Activated T-cell treated with anti-CD3 and anti-CD28 coated beads for 1 hour (primary cell): ENCODE measurements at places on chromosomes 5 and 9.

DNA sequence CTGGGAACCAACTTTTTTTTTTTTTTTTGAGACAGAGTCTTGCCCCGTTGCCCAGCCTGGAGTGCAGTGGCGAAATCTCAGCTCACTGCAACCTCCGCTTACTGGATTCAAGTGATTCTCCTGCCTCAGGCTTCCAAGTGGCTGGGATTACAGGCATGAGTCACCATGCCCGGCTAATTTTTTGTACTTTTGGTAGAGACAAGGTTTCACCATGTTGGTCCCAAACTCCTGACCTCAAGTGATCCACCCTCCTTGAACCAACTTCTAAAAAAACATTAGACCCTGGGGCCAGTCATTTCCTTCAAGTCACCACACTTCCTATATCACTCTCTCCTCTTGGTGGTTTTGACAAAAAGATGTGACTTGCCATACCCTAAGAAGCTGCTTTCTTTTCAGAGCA lies 10.9 kb upstream of the SHROOM1 start:
- DNase-seq = no peak

DNA sequence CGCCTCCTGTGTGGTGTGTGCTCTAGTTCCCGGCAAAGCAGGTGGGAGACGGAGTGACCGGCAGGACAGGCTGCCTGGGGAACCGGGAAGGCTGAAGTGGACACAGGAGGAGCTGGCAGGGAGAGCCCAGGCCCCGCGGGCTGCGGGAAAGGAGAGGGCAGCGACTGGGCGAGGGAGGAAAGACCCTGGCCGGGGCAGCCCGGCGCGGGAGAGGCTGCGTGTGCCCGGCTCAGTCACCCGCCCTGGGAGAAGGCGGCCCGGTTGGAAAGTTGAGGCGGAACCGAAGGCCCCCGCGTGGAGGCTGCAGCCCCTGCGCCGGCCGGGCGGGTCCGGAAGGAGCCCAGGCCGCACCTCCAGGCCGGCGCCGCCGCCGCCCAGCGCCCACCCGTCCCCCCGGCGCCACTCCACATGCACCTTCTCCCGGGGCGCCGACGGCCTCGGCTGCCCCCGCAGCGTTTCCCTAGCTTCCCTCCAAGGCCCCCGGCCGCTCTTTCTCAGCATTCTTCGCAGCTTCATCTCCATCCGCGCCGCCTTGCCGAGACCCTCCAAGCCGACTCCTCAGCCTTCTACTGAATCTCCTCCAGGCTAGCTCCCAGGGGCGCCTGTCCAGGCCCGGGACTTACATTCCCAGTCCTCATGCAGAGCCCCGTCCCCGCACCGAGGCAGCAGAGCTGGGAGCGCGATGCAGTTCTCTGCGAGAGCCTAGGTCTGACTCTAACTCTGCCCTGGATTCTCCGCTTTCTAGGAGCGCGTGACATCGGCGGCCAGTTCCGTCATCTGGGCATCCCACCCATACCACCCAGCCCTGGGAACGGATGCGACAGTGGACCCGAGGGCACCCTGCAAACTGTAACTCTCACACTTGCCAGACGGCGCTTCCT lies 152.0 kb downstream of the ERCC6L2 start:
- no peak for DNase-seq

DNA sequence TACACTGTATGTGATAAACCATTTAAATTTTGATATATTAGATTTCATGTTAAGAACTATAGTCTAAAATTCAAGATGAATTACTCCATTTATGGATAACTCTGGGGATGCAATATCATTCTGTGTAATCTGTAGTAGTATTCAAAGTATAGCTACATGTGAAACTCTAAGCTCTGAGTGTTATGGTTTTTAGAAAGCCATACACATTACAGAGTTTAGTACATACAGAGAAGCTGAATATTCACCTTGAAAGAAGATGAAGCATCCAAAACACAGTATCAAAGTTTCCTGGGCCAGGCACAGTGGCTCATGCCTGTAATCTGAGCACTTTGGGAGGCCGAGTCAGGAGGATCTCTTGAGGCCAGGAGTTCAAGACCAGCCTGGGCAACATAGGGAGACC lies 25.0 kb downstream of the ABHD17B start:
- no peak for DNase-seq

DNA sequence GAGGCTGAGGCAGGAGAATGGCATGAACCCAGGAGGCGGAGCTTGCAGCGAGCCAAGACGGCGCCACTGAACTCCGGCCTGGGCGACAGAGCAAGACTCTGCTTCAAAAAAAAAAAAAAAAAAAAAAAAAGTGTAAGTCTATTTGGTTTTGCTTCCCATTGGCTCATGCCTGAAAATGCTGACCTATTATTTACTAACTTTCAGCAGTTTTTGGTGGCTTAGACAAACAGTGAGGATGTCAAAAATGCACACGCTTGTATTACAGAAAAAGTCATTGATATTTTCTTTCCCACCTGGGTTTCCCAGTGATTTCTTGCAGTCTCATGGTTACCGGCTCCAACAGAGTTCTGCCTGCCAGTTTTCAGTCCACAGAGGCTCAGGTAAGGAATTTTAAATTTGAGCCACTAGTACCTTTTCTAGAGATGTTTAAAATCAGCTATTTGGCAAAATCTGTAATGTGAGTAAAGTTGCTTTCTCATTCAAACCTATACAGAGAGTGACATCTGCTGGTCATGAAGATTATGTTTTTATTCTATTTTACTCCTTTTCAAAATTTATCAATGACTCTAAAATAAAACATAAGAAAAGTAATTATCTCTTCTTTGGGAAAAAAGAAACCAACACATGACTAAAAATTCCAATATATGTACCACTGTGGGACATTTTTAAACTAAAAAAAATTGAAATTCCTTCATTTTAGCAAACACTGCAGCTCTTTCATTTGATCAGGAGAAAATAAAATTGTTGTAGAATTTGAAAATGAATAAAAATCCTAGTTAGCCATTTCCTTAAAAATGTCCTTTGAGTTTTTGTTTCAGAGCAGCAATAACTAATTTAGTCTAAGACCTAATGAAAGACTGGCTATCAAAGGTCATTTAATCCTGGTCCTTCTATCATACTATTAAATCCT lies 8.8 kb downstream of the FAM200C start:
- DNase-seq = no peak

DNA sequence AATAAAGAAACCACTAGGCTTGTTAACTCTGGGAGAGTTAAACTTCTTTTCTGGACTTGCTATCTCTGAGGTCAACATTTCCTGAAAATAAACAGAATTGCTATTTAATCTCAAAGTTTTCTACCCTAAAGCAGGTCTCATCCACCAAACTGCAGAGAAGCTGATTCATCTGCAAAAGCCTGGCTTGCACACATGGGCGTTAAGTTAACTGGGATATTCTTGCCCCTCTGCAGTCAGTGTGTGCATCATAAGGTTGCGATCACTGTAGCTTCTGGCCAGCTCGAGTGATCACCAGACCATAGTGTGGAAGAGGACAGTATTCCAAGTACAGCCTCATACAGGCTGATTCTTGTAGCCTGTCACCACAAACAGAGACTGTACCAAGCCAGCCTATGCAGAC lies 99.2 kb downstream of the SPOCK1 start:
- DNase-seq = no peak

DNA sequence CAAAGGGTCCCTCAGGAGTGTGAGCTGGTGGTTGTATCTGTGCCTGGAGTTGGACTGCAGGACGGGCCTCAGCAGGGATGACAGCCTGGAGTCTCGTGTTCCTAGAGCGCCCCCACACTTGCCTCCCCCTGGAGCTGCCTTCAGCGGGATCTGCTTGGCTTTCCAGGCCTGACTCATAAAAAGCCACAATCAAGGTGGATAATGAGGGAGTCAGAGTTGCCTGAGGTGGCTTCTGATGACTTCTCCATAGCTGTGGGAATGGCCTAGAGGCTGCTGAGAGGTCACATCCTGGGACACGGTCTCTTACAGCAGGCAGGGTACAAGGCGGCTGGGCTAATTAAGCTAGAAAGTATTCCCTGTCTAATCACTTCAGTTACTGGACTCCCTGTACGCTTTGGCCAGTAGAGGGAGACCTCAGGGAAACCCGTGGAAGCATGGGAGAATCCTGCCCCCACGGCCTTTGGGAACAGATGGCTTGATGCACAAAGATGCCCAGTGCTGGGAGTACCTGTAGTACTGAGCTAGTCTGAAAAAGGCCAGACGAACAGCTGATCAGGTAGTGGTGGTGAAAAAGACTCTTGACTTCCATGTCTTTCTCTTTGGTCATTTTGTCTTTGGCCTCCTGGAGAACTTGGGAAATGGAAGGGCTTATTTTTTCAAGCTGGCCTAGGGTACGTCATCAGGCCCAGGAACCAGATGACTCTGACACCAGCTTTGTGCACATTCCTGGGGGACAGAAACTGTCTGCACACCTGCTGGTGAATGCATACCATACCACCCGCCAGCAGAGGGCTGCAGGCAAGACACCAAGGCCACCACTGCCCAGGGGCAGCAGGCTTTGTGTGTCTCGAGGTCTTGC lies 16.1 kb upstream of the FRRS1L start:
- DNase-seq = no peak

GRCh38 chr9:131851414-131851813 lies 111.5 kb upstream of the RAPGEF1 start:
- no peak for DNase-seq

GRCh38 chr9:15499139-15499538 lies 11.6 kb downstream of the PSIP1 start:
- no peak for DNase-seq

DNA sequence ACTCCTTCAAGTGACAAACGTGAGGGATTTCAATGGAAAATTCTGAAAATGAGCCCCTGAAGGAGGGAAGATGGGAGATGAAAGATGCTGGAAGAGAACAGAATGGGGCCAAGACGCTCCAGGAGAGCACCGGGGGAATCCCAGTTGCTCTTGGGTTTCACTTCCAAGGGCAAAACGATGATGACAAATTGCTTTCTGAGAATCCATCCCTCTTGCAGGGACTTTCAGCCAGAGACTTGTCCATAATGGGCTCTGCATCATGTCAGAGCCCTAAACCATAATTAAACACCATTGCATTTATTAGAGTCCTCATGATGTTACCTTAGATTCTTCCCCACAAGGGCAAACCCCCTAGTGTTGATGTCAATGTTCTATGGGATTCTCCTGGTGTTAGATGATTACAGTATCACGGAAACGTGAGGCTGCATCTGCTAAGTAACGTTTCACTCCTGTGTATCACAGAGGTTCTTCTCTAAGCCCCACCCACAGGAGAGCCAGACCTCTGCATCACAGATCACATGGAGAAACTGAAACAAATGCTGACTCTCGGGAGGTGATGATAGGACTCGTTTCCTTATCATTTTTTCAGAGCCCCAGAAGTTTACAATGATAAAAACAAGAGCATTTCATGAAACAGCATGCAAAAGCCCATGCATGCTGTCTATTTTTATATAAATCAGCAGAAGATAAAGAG lies 114.4 kb downstream of the TENT4A start:
- DNase-seq = peak; percentile 6

GRCh38 chr5:444226-444625 lies 1.2 kb downstream of the EXOC3 start:
- DNase-seq = no peak

GRCh38 chr9:130237076-130237475 lies 28.5 kb upstream of the HMCN2 start:
- DNase-seq = no peak

GRCh38 chr9:36788534-36788933 lies 215.8 kb downstream of the MELK start:
- no peak for DNase-seq

DNA sequence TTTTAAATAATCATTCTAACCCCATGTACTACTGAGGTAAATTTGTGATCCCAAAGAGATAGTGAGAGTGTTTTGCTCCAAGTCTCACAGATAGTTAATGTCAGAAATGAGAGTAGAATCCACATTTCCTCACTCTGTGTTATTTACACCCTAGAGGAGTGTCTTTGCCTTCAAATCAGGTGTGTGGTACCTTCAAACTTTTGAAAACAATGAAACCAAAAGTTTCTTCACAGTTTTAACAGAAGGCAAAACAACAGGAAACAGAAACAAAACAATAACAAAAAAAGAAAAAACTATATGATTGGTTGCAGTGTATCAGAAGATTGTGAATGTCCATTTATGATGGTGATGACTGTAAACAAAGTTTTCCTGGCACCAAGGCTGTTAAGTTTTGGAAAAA lies 85.9 kb downstream of the ERBIN start:
- DNase-seq = no peak

- DNase-seq = no peak
These were observed 11.5 kb upstream of the FRMPD1 start for GRCh38 chr9:37639109-37639762.

GRCh38 chr9:84339503-84339902 lies 1.1 kb downstream of the SLC28A3 start:
- DNase-seq = no peak

DNA sequence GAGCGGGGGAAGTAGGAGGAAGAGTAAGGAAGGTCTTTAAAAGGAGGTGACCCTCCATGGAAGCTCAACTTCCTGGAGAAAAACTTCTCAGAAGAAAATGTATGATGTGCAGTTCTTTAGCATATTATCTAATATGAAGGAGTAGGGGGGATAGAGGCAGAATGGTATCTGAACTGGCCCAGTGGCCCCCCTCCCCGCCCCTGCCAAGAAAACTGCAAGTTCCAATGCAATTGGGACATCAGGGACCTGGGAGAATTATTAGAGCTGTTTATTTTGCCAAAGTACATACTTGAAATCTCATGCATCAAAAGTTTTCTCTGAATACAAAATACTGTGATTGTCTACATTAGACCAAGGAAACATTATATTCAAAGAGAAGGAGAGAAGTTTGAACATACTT lies 40.6 kb upstream of the GAS1 start:
- no peak for DNase-seq

GRCh38 chr5:151424892-151425523 lies 22.4 kb upstream of the SLC36A1 start:
- no peak for DNase-seq

DNA sequence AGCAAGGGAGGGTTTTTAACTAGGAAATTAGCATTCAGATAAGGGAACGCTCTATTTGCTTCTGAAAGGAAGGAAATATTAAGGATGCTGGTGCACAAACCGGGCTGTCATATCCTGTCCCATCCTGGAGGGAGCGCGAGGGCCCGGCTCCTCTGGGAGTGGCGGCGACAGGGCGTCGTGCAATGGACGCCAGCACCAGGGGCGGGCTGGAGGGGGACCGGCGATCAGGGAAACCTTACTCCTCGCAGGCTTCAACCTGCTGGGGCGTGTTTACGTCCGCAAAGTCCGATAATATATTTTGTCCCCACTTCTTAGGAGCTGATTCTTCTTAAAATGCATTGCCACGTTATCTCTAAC lies 197.1 kb upstream of the TBCA start:
- no peak for DNase-seq
